ENCODE measurements at places on chromosomes 16 and 17.
A peak's percentile ranks its signal among the peaks of the same experiment; 100 is the strongest.

DNA sequence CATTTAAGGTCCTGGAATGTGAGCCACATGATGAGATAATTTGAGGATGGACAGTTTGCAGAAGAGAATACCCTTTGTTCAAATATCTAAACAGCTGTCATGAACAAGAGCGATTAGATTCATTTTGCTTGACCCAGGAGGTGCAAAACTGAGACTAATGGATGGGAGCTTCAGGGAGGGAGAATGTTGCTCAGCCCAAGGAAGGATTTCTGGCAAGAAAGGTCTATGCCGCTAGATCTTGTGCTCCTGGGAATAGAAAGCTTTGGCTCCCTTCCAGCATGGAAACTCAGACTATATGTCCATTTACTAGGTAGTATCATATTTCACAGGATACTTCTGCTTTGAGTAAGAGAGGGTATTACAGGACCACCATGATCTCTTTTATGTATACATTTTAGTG is 14.8 kb upstream of the CDH11 start:
- no peak for DNase-seq

GRCh38 chr16:4795181-4795827 is at the start of gene SMIM22:
SMIM22 (plus strand) TSS chr16:4795369; CDS start chr16:4795735, 366 bp downstream.
- DNase-seq, result no peak

DNA sequence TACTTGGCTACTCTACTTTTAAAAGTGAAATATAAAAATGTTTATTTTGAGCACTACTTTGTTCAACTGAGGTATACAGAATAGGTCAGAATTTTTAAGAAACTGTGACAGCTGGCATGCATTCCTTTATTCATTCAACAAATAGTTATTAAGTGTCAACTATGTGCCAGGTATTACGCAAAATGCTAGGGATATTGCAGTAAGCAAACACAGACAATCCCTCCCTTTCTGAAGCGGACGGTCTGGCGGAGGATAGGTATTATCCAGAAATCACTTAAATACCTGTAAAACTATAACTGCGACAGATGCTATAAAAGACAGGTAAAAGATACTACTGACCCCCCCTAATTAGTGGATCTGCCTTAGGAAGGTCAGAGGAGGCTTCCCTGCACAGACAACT is 26.1 kb downstream of the METTL16 start:
- DNase-seq, result no peak

- no peak for DNase-seq
Observed at GRCh38 chr16:82605863-82606620, 20.7 kb upstream of the CDH13 start.

DNA sequence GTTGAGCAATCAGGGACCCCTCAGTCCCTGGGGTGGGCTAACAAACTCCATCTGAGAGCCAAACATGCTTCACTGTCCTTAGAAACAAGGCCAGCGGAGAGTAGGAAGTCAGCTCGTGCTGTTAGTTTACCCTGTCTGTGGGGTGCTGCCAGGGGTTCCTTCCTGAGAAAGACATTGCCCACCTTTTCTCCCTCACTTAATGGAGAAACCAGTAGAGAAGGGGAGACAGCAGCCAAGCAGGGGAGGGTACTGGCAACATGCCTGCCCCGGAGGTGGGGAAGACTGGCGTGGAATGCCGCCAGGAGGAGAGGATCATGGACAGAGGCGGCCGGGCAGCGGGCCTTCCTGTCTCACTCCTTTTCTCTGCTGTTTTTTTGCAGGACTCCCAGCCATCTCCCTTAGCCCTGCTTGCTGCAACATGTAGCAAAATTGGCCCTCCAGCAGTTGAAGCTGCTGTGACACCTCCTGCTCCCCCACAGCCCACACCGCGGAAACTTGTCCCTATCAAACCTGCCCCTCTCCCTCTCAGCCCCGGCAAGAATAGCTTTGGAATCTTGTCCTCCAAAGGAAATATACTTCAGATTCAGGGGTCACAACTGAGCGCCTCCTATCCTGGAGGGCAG is 19.9 kb downstream of the SP2 start:
- no peak for DNase-seq

DNA sequence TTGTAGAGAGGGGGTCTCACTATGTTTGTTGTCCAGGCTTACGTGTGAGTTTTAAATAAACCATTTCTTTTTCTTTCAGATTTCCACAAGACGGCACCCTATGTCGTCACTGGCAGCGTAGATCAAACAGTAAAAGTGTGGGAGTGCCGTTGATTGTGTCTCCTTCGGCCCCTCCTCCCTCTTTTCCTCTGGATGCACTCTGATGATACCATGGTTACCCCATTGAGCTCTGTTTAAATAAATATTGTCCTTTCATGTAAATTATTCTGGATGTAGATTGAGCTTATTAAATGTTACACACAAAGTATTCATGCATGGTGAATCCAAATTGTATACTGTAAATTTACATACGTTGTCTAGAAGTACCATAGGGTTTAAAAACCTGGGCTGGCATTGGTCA is 29.9 kb downstream of the CLUH start:
- DNase-seq, result no peak

- no peak for DNase-seq
Observed at GRCh38 chr17:35017021-35017420, 36.7 kb downstream of the LIG3 start.

GRCh38 chr16:54126907-54127306 is 159.7 kb downstream of the IRX3 start:
- peak; percentile 24 for DNase-seq

- DNase-seq, result no peak
Observed at GRCh38 chr16:55989569-55989907, 114.4 kb upstream of the CES5A start.

GRCh38 chr16:72856797-72857196 is 191.1 kb downstream of the ZFHX3 start:
- peak; percentile 60 for DNase-seq

DNA sequence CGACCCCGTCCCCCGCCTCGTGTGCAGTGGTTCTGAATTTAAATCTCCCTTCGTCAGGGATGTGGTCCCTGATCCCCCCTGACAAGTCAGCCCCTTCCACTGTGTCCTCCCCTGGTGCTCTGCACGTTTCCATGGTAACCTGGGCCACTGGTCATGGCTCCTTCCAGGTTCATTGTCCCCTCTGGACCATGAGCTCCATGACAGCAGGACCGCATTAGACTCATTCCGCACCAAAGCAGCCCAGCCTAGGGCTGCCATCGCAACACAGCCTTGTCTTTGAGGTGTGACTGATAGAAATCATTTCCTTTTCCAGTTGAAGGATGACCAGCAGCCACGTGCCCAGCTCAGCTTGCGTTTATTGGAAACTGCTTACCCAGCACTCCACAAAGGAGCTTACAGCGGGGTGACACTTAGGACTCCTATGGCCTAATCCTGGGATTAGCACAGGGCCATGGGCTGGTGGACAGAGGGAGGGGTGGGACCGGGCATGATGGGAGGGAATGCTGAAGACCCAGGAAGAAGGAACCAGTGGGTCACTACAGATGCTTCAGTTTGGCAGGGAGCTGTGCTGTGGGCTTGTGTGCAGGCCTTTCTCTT is 7.6 kb downstream of the RCVRN start:
- no peak for DNase-seq

DNA sequence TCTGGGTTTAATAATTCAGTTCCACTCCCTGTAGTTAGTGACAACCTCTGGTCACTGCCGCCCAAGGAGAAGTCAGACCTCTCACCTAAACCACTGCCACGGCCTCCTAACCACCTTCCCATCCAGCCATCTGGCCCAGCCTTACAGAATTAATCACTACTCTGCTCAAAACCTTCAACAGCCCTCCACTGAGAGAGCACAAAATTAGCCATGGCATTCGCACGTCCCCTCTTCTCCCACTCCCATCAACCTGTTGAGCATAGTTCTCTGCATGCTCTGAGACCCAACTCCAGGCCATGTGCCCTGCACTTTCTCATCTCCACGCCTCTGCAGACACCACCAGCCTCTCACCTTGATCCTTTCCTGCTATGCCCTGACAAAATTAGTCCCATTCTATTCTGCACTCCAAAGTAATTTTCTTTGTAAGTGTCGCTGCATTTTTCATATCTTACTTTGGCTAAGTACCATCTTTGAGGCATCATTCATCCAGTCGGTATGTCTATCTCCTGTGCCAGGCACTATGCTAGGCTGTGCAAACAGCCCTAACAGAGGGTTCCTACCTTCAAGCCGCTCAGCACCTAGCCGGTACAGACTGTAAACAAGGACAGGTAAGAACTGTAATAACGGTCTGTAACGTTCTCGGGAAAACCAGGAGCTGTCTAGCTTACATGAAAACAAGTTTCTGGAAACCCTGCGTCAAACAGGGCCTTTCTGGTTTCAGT is 963 bp downstream of the COPRS start:
- no peak for DNase-seq

- peak; percentile 30 for DNase-seq
Observed at GRCh38 chr17:3667366-3668278, 756 bp downstream of the TAX1BP3 start.

GRCh38 chr16:73018821-73019456 is 29.0 kb downstream of the ZFHX3 start:
- DNase-seq, result no peak

DNA sequence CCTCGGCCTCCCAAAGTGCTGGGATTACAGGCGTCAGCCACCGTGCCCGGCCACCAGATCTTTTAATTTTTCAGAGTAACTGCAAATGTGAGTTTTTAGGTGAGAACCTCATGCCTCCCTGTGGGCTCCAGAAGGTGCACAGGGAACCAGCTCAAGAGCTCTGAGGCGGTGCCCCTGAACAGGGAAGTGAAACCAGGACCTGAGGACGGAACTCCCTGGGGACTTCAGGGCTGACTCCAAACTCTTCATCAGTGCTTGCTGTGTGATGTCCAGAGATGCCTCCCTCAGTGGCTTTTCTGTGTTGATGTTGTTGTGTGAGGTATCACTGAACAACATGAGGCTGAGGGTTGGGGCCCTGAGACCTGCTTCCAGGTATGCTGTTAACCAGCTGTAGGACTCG is 23.8 kb downstream of the SLC12A3 start:
- no peak for DNase-seq

DNA sequence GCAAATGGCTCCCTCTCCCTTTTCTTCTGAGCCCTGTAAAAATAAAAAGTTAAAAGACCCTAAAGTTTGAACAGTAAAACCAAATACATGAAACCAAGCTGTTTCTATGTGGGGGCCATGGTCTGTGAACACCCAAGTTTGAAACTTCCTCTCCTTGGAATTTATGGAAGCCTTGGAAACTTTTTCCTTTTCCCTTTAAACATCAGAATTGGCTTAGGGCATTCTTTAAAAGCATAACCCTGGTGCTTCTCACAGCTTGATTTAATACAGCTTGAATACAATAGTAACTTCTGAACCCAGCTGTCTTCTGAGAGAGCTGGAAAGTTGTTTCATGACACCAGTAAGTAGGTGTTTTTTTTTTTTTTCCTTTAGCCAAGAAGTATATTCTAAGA is 26.5 kb downstream of the NKD1 start:
- DNase-seq, result no peak

DNA sequence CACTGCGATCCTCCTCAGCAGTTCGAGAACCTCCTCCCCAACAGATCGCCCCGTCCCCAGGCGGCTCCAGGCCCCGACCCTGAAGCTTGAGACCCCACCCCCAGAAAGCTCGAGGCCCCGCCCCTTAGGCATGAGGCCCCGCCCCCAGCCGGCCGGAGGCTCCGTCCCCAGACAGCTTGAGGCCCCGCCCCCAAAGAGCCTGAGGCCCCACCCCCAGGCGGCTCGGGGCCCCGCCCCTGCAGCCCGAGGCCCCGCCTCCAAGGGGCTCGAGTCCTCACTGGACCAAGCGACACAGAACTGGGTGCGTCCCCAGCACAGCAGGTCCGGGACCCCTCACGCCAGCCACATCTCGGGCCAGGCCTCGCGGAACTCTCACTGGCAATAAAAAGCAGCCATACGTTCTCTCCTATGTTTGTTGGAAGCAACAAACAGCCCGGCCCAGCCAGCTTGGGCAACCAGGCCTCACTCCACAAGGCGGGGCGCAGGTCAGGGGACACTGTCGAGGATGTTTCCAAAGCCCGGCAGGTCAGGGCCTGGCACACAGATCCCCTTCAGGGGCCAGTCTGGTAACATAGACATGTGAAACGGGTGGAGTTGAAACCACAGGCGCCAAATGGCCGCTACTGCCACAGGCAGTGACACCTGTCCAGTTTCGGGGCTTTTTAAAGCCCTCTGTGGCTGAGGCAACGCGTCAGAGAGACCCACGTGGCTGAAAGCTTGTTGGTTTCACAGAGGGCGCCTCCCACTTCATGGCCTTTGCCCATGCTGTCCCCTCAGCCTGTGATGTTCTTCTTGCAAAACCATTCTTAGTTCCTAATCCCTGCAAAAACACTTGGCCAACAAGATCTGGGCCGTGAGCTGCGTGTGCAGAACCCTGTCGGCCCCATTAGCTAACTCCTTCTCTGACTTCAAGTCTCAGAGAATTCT is 224.2 kb downstream of the PARN start:
- DNase-seq, result peak; percentile 26

DNA sequence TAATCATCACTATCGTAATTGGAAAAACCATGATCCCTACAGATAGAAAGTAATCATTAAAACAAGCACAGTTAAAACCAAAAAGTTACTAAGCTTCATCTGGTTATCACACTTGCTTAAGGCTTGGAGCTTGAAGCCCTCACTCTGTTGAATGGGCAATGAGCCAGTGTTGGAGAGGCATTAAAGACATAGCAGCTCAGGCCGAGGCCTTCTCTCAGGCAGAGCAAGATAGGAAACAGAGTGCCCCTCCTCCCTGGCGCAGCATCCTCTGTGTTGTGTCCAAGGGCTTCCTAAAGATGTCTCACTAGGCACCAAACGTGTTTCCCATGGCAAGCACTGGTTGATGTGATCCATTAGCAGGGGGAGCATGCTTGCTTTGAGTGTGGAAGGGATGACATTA is 34.9 kb upstream of the LGALS9 start:
- DNase-seq, result no peak

DNA sequence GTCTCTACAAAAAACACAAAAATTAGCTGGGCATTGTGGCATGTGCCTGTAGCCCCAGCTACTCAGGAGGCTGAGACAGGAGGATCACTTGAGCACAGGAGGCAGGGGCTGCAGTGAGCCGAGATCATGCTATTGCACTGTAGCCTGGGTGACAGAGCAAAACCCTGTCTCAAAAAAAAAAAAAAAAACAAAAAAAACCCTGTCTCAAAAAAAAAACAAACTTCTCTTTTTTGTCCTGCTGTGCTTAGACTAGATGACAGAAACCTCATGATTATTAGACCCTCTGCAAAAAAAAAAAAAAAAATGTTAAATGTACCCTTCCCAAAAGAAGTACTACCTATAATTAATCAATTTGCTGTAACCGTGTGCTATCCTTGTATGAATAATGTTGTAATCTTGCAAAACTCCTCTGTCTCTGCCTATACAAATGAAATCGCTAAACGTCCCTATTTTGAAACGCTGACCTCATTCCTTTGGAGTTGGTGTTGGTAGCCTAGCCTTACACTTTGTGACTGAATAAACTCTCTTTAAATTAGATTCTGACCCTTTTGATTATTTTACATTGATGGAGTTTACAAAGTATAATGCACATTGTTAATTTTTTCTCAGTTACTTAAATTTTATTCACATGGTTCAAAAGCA is 13.6 kb upstream of the DHRS7B start:
- DNase-seq, result no peak
